ENCODE measurements at places on chromosomes 7 and 10.
A peak's percentile ranks its signal among the peaks of the same experiment; 100 is the strongest.

GRCh38 chr7:139367438-139368155 is 7.9 kb downstream of the LUC7L2 start:
- DNase-seq: no peak

GRCh38 chr7:129163875-129164544 is 19.5 kb downstream of the TSPAN33 start:
- peak; percentile 40 for DNase-seq

- no peak for DNase-seq
These were observed 54.8 kb downstream of the AUTS2 start for GRCh38 chr7:69652947-69653701.

GRCh38 chr7:123601530-123601929 is at the start of gene ASB15:
Gene ASB15, plus strand, starts transcription at chr7:123601821. Its CDS starts 12,682 bp downstream, at chr7:123614503.
- DNase-seq: no peak

DNA sequence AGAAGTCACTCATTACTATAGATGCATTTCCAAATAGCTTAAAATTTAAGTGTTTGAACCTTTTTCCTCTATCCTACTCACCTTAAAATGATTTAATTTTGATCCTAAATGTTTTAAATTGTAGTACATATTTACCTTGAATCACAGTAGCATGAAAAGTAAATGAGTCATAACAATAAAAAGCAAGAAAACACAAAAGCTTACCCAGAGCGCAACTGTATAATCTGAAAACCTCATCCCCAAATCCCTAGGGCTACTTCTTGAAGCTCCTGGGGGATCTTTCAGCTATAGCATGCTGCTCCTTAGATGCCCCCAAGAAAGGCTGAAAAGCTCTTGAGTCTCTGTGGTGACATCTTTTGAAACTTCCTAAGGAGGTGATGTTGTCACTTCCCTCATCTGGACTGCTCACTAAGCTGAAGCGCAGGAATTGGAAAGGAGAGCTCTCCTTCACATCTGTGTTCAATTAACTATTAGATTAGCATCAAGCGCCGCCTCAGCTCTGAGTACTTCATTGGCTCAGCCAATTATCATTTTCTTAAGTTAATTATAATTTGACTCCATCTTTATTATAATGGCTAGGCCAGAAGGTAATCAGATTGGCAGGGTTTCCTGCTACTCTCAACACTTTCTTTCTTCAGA is 60.2 kb downstream of the SEMA3E start:
- no peak for DNase-seq

- DNase-seq: no peak
These were observed 65.2 kb downstream of the SH2D4B start for GRCh38 chr10:80602881-80603280.

- no peak for DNase-seq
These were observed 85.9 kb upstream of the GATA3 start for GRCh38 chr10:7968510-7969112.

DNA sequence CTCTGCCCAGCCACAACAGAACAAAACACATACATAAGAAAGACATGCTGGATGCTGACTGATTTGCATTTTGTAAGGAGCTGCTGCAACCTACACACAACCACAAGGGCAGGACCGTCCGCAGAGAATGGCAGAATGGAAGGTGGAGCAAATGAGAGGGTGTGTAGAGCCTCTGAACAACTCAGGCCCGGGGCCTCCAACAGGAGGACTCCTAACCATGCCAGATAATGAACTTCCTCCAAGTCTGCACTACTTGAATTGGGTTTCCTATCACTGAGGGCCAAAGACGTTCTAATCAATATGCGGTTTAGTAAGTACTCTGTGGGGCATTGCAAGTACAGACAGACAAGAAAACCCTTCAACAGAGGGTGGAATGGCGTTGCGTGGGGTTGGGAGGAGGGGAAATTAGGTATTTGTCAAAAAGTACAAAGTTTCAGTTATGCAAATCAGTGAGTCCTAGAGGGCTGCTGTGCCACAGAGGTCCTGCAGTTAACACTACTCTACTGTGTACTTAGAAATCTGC is 14.6 kb downstream of the VOPP1 start:
- no peak for DNase-seq

DNA sequence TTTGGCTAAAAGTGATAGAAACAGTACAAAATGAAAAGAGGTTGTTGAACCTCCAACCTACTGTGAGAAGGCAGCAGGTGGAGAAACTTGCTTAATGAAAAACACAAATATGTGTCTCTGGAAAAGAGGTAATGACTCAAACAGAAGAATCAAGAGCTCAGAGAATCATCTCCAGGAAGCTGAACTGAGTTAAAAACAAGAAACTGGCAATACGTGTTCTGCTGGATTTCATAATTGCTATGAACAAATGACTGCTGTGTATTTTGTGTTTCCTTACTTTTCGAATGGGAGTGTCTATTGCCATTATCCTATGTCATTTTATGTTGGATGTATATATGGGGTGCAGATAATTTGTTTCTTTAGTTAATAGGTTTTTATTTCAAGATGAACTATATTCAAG is 401.1 kb downstream of the DGKB start:
- DNase-seq: no peak

DNA sequence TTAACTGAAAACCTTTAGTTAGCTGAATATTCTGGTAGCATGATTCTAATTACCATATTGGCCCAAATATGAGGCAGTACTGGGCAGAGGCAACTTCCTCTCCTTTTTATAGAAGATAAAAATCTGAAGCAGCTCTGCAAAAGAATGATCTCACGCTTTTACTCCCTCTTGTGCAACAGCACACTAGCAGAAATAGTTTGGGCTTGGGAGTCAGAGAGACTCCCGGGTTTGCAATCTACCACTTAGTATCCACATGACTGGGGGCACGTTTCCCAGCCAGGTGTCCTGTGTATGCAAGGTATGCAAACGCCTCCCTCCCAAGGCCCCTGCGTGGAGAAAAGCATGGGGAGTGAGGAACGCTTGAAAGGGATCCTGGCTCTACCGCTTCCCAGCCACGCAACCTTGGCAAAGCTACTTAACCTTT is 47.2 kb upstream of the RHEB start:
- DNase-seq: no peak

DNA sequence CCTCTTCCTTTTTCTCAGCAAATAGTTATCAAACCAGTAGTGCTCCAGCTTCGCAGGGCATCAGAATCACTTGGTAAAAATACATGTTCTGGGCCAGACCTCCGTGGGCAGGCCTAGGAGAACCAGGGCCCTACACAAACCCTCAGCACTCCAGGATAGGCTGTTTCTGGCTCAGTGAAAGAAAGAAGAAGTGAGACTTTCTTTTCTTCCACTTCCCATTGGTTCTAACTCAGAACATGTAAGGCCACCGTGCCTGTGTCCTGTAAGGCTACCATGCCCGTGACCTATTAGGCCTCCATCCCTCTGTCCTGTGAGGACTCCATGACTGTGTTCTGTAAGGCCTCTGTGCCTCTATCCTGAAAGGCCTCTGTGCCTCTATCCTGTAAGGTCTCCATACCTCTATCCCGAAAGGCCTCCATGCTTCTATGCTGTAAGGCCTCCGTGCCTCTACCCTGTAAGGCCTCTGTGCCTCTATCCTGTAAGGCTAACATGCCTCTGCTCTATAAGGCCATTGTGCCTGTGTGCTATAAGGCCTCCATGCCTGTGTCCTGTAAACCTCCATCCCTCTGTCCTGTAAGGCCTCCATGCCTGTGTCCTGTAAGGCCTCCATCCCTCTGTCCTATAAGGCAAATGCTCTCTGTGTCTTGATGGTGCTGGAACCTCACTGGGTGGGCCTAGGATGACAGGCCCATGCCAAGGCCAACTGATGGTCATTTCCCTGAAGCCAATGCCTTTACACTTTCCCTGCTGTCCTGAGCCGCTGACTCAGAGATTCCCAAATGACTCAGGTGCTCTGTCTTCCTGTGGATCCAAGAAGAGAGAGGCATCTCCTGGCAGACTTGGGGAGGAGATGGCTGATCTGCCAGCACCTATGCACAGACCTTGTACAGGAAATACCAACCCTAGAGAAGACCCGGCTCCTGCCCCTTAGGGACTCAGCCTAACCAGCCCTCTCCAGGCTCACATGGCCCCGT is 96.6 kb upstream of the CACUL1 start:
- DNase-seq: no peak

GRCh38 chr10:34941471-34942357 is 126.6 kb upstream of the PARD3 start:
- no peak for DNase-seq

DNA sequence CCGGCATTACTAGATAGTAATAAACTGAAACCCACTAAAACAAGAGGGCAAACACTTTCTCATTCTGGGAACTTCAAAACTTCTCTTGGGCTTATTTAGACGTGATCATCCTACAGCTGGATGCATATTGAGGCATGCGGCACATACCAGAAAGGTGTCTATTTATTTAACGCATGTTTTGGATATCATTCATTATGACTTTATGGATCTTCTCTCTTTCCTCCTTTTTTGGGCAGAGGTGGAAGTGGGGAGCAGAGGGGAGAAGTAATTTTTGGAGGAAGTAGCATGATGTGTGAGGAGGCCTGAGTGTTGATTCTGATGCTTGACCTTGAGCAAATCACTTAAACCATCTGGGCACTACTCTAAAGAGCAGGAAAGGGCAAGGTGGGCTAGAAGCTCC is 270.6 kb downstream of the TRIL start:
- DNase-seq: no peak

- no peak for DNase-seq
These were observed 5.5 kb upstream of the PRKAR1B start for GRCh38 chr7:732556-732955.

- DNase-seq: no peak
These were observed 64.4 kb upstream of the SFMBT2 start for GRCh38 chr10:7475046-7475911.

GRCh38 chr10:91708174-91708861 is 75.4 kb upstream of the PPP1R3C start:
- no peak for DNase-seq

DNA sequence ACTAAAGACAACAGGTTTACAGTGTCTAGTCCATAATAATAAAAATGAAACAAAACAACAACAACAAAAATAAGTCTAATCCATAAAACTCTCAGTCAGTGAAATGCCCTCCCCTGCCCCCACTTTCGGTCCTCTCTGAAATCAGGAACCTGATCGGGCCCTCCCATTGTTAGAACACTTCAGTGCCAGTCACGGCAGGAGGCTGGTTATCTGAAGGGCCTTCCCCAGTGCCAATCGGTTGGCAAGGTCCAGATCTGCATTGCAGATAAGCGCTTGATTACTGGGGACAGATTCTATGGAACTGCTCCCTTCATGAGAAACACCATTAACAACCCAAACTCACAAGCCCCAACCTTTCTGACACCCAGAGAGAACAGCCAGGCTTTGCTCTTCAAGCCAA is 72.2 kb upstream of the EEPD1 start:
- no peak for DNase-seq

- DNase-seq: no peak
These were observed 336.7 kb upstream of the KLF6 start for GRCh38 chr10:4121502-4122380.

GRCh38 chr10:59991661-59992060 is 85.3 kb upstream of the CCDC6 start:
- no peak for DNase-seq

- DNase-seq: no peak
These were observed 61.6 kb downstream of the ENO4 start for GRCh38 chr10:116910910-116911309.

DNA sequence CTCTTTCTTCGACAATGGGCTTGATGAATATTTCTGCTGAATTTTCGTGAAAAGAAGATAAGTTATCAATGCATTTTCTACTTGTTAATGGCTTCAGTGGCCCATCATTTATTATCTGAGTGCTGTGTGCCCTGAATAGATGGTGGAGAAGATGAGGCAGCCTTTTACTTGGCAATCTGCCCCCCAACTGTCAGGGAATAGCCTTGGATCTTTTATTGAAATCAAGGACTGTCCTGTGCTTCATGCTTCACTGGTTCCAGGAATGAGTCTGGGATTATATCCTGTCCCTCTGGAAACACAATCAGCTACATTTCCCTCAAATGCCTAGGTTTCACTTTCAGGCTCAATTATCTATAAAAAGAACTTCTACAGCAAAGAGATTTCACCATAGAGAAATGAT is 75.9 kb upstream of the NXPH1 start:
- no peak for DNase-seq

- DNase-seq: no peak
These were observed 107.7 kb downstream of the RBM20 start for GRCh38 chr10:110751850-110752249.

GRCh38 chr10:71233482-71233892 is 21.1 kb downstream of the UNC5B start:
- no peak for DNase-seq

- DNase-seq: peak; percentile 17
These were observed 176.4 kb downstream of the AHR start for GRCh38 chr7:17474724-17475344.

- no peak for DNase-seq
These were observed 930 bp upstream of the HOXA10 start for GRCh38 chr7:27174874-27175625.

DNA sequence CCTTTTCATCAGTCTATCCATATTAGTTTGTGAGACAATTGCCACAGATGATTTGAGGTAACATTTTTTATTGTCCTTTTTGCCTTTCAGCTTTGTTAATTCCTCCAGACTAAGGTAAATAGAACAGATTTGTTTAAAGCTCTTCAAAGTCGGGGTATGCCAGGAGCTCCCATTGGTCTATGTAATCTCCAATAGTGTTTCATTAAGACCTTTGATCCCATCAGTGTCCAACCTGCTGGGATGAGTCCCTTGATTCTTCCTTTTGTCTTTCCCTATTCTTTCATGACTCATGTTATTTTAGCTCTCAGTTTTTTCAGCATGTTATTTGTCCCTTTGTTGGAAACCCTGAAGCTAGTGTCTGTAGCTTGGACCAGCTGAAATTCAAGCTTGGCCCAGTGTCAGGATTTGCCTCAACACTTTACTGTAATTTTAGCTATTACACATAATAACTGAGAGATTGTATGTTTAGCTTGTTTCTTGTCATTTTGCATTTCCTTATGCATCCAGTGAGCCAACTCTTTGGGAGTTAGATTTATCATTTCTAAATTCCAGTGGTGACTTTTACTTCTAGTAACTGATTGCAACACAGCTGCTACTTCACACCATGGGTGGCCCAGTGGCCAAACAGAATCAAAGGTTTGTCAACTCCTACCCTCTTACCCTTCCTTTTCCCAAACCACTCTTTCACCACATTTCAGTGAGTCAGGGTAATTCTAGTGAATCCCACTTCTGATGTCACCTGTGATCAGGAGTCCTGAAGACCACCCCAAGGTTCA is 15.3 kb downstream of the AGBL3 start:
- DNase-seq: peak; percentile 34
